ENCODE measurements at places on chromosomes 4 and X.

- DNase-seq: no peak
Measured at GRCh38 chr4:159344877-159345276, 242.0 kb downstream of the RAPGEF2 start.

- DNase-seq: no peak
Measured at GRCh38 chr4:119116021-119116420, 19.6 kb upstream of the MYOZ2 start.

DNA sequence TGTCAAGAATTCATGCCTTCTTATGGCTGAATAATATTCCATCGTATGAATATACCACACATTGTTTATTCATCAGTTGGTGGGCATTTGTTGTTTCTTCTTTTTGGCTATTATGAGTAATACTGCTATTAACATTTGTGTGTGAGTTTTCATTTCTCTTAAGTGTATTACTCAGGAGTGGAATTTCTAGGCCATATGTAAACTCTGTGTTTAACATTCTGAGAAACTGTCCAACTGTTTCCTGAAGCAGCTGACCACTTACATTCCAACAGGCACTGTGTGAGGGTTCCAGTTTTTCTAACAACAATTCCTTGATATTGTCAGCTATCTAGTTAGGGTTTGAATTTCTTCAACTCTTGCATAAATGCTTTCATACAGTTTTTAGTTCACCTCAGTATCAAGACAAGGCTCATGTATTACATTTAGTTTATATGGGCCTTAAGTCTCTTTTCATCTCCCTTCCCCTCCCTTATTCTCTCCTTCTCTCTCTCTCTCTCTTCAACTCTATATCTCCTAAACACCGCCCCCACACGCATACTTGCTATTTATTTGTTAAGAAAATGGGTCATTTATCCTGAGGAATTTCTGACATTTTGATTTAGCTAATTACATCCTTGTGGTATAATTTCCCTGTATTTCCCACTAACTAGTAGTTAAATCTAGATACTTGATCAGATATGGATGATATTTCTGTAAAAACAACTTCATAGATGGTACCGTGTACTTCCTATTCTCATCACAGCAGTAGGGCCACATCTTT is 77.4 kb downstream of the WDR19 start:
- DNase-seq: peak; percentile 4

GRCh38 chr4:2817701-2818350 is 24.9 kb downstream of the SH3BP2 start:
- no peak for DNase-seq

GRCh38 chr4:165382640-165383039 is 3.8 kb downstream of the CPE start:
- no peak for DNase-seq

DNA sequence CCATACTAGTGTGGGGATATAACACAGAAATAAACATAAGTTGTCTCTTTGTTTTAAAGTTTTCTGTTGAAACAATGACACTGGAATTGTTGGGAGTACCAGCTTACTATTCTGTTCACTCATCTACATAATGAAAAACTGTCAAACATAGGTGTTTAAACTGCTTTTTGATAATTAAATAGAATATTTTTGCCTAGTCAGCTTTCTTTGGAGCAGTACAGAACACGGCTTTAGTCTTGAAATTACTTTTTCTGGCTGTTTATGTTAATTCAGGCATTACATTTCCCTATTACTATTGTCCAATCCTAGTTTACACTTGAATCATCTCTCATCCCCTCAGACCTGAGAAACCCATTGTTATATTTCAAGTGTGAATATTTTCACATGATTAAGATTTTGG is 73.0 kb downstream of the FAM47B start:
- no peak for DNase-seq

GRCh38 chr4:182745237-182745636 is 171.9 kb downstream of the DCTD start:
- no peak for DNase-seq

GRCh38 chr4:55359397-55359916 is 13.4 kb downstream of the SRD5A3 start:
- DNase-seq: no peak

DNA sequence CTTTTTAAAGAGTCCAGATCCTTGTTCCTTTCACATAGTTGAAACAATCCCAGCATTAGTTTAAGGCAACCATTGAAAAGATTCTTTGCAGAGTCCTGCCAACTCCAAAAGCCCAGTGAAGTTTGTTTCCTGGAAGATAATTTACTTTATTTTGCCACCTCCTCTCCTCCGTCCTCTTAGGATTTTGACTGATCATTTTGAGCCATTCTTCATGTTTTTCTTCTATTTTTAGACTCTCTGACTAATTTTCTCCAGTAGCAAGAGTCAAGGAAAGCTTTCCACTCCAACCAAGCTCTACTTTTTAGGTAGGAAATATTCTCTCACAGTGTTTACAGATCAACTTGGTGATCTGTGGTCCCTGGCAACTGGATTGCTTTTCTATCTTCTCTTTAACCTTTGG is 10.3 kb downstream of the NCBP2L start:
- no peak for DNase-seq

DNA sequence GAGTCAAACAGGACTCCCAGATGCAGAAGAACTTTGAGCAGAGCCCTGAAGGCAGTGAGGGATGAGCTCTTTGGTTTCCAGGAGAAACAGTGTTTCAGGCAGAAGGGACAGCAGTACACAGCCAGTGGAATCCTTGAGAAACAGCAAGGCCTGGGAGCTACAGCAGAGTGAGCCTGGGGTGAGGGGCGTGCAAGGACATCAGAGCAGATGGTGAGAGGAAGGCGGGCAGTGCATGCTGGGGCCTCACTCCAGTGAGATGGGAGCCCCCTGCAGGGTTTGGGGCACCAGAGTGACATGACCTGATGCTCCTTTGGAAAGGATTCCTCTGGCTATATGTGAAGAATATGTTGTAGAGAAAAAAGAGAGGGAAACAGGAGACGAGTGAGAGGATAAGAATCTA is 98.1 kb upstream of the EGFL6 start:
- no peak for DNase-seq

DNA sequence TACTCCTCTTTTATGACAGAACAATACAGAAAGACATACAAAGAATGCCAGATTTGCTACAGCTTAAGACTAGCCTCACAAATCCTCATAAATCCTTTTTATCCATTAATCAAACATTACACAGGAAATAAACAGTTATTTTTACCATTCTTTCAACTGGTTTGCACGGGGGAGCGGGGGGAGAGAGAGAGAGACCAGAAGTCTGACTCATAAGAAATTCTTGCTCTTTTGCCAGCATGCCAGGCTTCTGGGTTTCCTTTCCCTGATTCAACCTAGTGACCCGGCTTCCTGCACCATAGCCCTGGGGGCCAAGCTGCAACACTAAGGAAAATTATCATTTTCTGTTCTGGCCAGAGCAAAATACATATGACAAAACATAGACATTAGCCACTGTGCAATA is 6.8 kb upstream of the RRAGB start:
- DNase-seq: peak; percentile 20

DNA sequence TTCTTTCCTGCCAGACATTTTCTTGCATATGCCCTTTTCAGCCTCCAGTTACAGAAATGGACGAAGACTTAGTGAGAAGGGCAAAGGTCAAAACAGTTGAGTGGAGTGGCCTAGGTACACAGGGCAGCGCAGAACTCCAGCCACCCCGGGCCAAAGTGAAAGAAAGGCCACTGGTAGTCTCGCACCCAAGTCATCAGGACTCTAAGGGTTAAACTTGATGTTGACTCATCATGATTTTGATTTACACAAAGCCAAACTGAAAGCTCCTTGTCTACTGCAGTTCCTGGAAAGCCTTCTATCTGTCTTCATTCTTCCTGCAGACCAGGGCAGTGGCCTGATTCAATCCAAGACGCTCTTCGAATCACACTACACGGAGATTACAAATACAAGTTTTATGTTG is 2.6 kb upstream of the IL13RA1 start:
- no peak for DNase-seq

DNA sequence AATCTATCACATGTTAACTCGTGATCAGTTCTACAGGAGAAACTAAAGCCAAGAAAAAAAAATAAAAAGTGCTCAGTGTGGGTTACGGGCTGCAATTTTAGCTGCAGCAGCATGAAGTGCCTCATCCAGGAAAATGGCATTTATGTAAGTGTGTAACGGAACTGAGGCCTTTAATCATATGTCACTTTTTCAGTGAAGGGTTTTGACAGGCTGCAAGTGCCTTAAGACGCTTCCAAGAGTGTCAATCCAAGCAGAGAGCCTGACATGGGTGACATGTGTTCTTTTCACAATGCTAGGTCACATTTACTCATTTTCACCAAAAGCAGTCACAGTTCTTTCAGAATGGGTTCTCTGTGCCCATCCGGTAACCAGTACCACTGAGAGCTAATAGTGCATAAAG is 604.6 kb downstream of the RAB28 start:
- DNase-seq: no peak

DNA sequence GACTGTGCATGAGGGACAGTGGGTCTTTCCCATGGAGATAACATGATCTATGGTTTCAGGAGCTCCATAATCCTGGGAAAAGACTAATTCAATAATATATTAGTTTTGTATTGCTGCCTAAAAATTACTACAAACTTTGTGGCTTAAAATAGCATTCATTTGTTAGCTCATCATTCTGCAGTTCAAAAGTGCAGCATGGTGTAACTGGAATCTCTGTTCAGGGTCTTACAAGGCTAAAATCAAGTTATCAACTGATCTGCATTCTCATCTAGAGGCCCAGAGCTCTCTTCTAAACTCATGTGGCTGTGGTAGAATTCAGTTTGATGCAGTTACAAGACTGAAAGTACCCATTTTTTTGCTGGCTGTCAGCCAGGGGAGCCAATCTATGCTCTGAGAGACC is 66.7 kb downstream of the LHFPL1 start:
- DNase-seq: no peak

- no peak for DNase-seq
Measured at GRCh38 chrX:123648028-123648810, 84.6 kb downstream of the THOC2 start.

DNA sequence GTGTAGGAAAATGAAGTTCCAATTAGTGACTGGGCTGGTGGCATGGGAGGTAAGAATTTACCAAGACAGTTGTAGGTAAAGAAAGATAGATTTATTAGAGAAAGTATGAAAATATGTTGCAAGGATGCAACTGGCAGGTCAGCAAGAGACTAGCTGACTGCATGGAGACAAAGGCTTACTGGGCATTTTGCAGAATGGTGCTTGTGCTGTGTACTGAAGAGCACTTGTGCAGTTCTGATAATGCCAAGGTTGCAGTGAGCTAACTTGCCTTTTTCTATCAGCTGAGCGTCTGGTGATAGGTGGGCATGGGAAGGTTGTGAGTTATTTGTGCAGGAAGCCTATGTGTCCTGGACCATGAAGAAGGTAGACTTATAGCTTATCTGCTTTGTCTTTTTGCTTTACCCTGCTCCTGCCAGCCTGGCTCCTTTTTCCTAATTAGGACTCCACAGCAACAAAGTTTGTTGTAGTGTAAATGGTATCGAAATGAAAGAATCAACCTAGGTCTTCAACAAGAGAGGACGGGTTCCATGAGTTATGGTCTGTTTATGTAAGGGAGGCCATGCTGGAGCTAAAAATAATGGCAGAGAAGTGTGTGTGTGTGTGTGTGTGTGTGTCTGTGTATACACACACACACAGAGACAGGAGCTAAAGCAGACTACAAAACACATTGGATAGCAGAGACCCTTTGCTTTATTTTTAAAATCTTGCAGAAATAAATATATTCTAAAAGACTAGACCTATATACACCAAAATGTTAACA is 15.0 kb downstream of the BST1 start:
- DNase-seq: no peak

DNA sequence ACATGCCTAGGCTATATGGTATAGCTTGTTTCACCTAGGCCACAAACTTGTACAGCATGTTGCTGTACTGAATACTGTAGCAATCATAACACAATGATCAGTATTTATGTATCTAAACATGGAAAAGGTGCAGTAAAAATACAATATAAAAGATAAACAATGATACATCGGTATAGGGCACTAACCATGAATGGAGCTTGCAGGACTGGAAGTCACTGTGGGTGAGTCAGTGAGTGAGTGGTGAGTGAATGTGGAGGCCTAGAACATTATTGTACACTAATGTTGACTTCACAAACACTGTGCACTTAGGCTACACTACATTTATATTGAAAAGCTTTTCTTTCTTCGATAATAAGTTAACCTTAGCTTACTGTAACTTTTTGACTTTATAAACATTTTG is 45.6 kb upstream of the ANK2 start:
- no peak for DNase-seq

GRCh38 chr4:152232271-152232670 is 303.6 kb downstream of the FBXW7 start:
- DNase-seq: no peak

DNA sequence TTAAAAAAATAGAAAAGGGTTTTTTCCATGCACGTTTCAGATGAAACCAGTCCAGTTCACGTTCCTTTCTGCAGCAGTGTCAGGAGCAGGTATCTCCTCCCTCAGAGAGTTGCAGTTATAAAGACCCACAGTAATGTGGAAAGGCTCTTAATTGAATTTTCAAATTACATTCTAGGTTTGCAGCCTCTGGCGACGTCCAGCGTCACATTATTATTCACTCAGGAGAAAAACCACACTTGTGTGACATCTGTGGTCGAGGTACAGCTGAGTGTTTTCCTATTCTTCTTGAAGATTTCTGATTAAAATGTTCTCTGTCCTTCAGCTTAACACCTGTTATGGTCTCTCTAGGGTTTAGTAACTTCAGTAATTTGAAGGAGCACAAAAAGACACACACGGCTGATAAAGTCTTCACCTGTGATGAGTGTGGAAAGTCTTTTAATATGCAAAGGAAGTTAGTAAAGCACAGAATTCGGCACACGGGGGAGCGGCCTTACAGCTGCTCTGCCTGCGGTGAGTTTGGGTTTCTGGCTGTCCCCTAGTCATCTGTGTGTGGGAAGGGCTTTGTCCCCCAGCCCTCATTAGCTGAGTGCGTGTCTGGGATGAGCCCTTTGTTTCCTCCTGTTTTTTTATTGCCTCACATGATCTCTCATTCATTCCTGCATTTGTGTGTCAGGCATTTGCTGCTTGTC is 25.6 kb downstream of the ZBTB49 start:
- DNase-seq: no peak

DNA sequence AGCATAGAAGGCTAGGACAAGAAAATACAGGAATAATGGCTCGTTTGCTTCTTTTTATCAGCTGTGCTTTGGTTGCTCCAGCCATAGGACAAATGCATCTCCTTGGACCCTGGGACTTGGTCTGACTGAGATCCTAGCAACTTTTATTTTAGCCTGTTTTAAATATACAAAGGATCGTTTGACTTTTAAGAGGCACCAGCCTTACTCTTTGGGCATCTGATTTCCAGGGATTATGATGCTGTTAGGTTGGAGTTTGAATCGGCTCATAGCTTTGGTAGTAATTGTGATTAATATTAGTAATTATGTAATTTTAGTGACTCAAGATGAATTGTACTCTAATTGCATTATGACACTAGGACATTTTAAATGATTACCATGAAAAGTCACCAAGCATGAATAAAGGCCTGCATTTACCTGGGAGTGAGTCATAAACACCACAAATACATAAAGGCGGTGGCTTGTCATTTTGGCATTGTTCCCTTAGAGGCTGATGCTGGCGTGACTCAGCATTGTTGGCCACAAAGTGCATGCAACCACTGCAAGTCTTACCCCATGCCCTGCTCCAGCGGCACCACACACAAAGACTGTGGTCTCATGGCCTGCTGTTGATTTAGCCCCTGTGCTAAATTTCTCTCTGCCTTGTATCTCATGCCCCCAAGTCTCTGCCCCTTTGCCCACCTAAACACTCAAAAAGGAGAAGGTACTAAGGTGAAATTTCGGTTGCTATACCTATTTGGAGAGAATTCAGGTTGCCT is 12.4 kb downstream of the GPAT3 start:
- DNase-seq: peak; percentile 89
